ENCODE measurements at places on chromosomes 3 and 15.

DNA sequence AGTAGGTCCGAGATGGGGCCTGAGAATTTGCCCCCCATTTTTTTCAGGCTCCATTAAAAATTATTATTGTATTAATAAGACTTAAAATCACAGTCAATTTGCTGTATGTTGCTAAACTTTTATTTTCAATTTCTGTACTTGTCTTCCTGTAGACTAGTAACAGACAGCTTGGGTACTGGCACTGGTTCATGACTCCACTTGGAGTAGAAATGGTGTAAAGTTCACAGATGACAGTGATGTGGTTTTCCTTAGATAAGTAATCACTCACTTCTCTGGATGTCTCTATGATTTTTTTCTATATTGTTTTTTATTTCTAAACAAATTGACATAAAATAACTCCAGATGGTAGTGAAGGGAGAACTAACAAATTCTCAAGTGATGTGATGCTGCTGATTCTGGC is 15.6 kb upstream of the ZNF80 start:
- no peak for DNase-seq

- DNase-seq: no peak
Observed at GRCh38 chr3:40661284-40661683, 136.5 kb downstream of the ZNF621 start.

DNA sequence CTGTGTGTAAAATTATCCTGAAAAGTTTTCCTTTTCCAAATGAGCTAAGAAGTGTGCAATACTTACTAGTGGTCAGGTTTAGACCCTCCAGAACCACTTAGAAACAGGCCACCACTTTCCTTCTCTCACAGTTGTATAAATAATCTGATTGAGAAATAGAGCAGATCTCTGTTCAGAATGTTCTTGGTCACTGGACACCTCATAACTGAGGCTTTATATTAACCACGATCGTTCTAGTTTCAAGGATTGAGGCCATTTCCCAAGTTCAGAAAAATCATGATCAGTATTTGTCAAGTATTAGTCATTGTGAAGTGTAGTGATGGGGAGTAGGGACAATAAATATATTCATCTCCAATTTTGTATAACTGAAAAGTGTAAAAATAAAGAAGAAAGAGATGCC is 1.0 kb upstream of the MAP3K13 start:
- DNase-seq: no peak

DNA sequence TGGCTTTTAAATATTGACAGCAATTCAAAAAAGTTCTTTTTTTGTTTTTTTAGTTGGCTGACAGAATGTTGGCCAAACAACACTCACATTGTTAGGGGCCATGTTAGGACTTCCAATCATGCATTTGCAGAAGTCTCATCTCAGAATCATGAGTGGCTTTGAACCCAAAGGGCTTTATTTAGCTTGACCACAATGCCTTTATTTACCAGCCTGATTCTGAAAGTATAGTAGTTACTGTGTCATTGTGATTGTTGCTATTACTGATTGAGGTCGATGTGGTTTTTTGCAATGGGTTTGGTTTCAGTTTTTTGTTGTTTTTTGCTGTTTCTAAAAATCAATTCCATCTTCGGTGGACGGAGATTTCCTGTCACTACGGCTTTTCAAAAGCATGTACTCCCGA is 7.2 kb downstream of the GLDN start:
- no peak for DNase-seq

GRCh38 chr15:94740469-94740868 is 509.1 kb downstream of the MCTP2 start:
- DNase-seq: no peak

DNA sequence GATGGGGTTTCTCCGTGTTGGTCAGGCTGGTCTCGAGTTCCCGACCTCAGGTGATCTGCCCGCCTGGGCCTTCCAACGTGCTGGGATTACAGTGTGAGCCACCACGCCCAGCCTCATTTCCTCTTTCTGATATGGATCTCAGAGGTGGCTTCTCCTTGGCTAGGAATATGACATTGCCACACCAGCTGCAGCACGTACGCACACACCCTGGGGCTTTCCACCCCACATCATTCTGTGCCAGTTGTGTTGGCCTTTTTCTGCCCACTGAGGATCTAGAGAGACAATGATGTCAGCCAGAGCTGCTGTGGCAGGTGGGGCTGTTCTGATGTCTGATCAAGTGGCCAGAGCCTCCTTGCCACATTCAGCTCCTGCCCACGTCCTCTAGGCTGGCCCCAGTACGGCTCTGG is 29.0 kb downstream of the TMEM45A start:
- DNase-seq: no peak

GRCh38 chr3:46670000-46670890 is 23.2 kb downstream of the ALS2CL start:
- no peak for DNase-seq

DNA sequence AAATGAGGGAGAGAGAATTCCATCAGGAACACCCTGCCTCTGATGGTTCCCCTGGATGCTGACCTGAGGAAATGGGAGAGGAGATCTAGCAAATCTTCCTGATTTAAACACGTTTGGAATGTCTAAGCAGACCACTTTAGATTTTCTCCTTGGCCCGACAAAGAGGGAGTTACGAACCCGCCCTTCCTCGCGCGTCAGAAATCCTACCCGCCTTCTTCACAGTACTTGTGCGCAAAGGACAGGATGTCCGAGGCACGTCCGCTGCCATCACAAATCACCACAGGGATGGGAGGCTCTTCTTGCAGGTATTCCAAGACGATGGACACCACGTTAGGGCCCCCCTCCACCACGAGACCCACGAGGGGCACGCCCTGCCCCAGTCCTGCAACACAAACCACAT is 38.6 kb downstream of the TRPM1 start:
- no peak for DNase-seq

All from CD8-positive, alpha-beta memory T cell (primary cell).